ENCODE measurements at places on chromosomes 13 and 19.

DNA sequence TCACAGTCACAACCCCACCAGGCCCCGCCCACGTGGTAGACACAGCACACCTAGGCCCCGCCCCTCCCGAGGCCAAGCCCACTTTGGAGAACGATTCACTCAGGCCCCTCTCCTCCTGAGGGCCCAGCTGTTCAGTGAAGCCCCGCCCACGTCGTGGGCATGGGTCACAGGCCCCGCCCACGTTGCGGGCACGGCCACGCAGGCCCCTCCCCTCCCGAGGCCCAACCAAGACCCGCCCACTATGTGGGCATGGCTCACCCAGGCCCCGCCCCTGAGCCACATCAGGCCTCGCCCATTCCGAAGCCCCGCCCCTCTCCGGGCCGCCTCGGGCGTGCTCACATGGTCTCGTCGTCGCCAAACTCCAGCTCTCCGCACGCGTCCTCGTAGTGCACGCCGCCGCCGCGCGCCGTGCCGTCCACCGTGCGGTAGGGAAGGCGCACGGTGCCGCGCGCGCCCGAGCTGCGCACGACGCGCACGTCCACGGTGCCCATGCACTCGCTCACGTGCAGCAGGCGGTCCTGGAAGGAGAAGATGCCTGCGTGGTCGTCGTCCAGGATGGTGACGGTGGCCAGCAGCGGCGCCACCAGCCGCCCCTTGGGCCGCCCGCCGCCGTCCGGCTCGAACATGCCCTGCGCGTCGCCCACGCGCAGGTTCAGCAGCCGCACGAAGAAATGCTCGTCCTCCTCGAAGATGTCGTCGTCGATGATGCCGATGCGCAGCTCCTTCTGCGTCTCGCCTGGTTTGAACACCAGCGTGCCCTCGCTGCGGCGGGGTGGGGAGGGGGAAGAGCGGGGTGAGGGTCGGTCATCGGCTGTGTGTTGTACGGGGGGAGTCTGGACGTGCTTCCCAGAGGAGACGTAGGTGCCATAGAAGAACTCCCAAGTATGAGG, 24.0 kb downstream of the SLC8A2 start:
- DNase-seq: no peak

DNA sequence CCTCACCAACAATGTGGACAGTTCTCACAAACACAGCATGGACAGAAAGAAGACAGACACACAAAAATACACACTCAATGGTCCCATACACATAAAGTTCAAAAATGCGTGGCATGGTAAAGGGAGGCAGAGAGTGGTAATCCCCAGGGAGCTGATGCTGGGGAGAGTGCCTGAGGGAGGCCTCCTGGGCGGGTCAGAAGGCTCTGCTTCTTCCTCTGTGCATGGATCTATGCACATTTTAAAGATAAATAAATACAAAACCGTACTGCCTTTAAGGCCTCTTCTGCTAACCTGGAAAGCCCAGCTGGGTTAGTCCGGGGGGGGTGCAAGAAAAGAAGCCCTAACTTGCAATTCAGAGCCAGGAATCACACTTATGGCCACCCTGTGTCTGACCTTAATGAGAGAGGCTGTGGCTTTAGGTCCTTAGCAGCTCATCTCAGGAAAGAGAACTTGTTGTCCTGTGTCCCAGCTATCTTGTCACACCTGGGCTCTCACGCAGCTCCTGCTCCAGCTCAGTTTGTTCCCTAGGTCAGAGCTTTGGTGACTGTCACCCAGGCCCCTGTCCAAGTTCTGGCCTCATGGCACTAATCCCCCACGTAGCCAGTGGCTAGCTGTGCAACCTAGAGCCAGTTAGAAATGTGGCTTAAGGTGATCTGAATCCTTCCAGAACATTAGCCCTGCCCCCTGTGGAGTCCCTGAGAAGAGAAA, 28.5 kb downstream of the POP4 start:
- no peak for DNase-seq

- no peak for DNase-seq
These were observed 1.6 kb downstream of the MYH14 start for GRCh38 chr19:50204811-50205675.

- DNase-seq: no peak
These were observed 546 bp upstream of the ZNF546 start for GRCh38 chr19:39996218-39996810.

GRCh38 chr13:78085434-78086225, 167.0 kb upstream of the EDNRB start:
- no peak for DNase-seq

- DNase-seq: no peak
These were observed 67.4 kb upstream of the UBAC2 start for GRCh38 chr13:99133230-99133629.

DNA sequence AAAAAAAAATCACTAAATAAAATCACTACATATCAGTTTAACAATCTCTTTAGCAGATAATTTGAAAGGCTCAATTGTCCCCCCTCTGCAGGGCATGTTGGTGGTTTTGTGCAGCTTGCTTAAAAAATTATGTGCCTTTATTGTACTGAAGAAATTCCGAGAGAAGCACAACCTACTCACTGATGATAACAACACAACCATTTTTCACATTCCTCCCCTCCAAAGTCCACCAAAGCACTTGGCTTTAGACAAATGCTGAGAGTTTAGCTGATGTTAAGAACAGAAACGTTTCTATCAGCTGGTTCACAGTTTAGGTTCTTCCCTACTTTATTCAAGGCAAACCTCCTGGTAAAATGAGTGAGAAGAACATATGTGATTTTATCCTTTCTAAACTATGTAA, 923 bp downstream of the DOCK9 start:
- no peak for DNase-seq

DNA sequence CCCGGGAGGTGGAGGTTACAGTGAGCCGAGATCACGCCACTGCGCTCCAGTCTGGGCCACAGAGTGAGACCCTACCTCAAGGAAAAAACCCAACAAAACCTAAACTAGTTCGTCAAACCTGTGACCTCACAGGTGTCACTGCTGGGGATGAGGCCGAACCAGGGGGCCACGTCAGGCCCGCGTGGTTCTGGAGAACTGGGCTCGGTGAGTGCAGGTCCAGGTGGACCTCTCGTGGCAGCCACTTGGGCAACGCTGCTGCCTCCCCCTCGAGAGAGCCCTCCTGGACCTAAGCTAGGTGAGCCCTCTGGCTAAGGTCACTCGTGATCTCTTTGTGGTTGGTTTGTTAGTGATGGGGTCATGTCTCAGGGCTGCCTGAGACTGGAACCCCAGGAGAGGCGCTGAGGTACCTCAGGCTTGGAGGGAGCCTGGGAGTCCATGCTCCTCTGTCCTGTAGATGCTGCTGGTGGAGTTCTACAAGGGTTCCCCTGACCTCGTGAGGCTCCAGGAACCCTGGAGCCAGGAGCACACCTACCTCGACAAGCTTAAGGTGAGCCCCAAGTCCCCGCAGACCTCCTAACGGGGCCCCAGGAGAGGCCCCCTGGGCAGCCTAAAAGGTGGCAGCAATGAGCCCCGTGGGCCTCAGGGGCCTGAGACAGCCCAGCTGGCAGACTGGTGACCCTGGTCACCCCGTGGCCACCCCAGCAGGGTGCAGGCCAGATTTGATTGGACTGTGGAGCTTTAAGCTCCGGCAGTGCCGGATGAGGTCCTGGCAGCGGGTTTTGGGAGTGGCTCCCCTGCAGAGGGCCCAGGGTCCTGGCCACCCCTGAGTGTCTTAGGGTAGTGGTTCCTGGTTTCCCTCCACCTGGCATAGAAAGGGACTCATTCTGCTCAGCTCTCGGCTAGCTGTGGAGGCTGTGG, 15.6 kb downstream of the MPND start:
- no peak for DNase-seq

DNA sequence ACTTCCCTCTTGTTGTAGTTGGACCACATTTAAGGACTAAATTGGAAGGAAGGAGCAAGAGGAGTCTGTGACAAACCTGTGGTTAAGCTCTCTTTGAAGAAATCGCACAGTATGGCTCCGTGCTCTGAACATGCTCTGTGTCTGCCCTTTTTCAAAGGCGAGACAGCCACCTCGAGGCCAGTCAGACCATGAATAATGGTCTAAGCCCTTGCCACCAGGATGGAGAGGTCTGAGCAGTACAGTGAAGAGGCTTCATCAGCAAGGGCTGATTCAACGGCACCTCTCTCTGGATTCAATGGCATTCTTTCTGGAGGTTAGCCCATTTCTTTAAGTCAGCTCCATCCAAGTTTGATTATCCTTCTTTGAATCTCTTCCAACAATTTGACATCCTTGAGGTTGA, 30.9 kb downstream of the FAM216B start:
- no peak for DNase-seq

DNA sequence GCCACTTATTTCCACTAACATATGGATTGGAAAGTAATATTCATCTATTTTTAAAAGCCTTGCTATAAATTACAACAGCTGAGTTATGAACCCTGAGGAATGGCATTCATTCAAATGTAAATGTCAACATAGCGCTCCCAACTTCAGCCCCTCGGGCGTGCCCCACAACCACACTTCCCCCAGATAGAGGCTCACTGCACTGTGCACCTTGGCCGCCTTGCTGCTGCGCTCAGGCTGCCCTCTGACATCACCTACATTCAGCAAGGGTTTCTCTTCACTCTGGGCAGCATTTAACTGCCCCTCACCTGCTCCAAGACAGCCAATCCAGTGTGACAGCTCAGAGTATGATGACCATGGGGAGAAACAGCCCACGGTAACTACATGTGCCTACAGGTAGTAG, 35.1 kb downstream of the SIAH3 start:
- DNase-seq: no peak

- no peak for DNase-seq
These were observed 194.0 kb upstream of the SLITRK1 start for GRCh38 chr13:84076280-84076679.

- no peak for DNase-seq
These were observed 10.1 kb downstream of the KCNN1 start for GRCh38 chr19:17977021-17977420.

- DNase-seq: no peak
These were observed 8.7 kb upstream of the ZNF444 start for GRCh38 chr19:56132316-56132822.

- DNase-seq: no peak
These were observed 1.1 kb downstream of the SOX1 start for GRCh38 chr13:112067871-112068539.
